Cortex of kidney (tissue), 1 donor: ENCODE measurements at places on chromosomes 7 and 10.

DNA sequence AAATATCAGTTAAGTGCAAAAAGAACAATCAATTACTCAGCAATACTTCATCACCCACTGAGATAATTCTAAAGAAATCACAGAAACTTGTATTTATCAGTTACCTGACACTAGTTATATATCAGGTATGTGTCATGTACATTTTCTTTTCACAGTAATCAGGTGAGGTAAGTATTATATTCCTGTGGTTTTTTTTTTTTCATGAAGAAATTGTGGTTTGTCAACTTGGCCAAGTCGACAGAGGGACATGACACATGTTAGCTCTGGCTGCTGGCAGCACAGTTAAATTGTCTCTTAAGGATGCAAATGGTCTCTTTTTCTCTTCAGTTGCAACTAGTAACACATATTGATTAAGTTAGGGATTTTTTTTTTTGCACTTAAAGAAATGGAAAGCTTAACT, 13.7 kb upstream of the GPR141 start:
- DNase-seq = no peak

- no peak for DNase-seq
Observed at GRCh38 chr10:30233186-30233959, 115.7 kb downstream of the MTPAP start.

- DNase-seq = no peak
Observed at GRCh38 chr7:141915565-141915964, 634 bp upstream of the OR9A4 start.

- no peak for DNase-seq
Observed at GRCh38 chr7:110521357-110521911, 569.5 kb upstream of the LRRN3 start.

GRCh38 chr7:85150624-85151023, 36.2 kb downstream of the SEMA3D start:
- no peak for DNase-seq

GRCh38 chr7:46363688-46364087, 442.6 kb upstream of the IGFBP3 start:
- no peak for DNase-seq

- no peak for DNase-seq
Observed at GRCh38 chr10:24952143-24952706, at the start of gene PRTFDC1. Gene PRTFDC1 (minus strand): TSS chr10:24952606. CDS start chr10:24952575, 31 bp downstream.

DNA sequence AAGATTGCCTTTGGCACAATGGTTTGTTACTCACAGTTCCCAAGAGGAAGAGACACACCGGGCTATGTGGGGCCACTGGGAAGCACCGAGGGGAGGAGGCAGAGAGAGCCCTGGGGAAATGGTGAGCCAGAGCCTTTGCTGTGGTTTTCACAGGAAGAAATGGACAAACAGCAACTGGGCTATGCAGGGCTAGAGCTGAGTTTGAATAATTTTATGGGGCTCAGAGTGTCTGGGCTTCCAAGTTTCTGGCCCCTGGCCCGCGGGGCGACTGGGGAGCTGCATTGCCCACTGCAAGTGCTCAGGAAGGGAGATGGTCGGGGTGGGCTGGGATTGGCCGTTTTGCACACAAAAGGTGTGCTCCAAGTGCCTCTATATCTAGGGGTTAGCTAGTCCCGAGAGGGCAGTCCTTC, 92.6 kb downstream of the CHST15 start:
- no peak for DNase-seq

- no peak for DNase-seq
Observed at GRCh38 chr7:159026271-159027055, 118.2 kb downstream of the VIPR2 start.

DNA sequence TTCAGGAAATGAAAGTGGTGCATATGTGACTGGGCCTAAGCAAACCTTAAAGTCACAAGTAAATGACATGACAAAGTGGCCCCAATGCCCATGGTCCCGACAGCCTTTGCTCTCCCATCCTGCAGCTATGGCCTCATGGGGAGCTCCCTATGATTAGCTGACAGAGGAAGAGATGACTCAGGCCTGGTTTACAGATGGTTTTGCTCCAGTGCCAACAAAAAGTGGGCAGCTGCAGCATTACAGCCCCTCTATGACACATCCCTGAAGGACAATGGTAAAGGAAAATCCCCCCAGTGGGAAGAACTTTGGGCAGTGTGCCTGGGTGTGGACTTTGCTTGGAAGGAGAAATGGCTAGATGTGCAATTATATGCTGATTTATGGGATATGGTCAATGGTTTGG, 105.1 kb upstream of the ADCY1 start:
- no peak for DNase-seq

- DNase-seq = no peak
Observed at GRCh38 chr7:106190589-106191330, 78.6 kb upstream of the SYPL1 start.

- no peak for DNase-seq
Observed at GRCh38 chr10:122130474-122131110, 140.5 kb upstream of the BTBD16 start.

DNA sequence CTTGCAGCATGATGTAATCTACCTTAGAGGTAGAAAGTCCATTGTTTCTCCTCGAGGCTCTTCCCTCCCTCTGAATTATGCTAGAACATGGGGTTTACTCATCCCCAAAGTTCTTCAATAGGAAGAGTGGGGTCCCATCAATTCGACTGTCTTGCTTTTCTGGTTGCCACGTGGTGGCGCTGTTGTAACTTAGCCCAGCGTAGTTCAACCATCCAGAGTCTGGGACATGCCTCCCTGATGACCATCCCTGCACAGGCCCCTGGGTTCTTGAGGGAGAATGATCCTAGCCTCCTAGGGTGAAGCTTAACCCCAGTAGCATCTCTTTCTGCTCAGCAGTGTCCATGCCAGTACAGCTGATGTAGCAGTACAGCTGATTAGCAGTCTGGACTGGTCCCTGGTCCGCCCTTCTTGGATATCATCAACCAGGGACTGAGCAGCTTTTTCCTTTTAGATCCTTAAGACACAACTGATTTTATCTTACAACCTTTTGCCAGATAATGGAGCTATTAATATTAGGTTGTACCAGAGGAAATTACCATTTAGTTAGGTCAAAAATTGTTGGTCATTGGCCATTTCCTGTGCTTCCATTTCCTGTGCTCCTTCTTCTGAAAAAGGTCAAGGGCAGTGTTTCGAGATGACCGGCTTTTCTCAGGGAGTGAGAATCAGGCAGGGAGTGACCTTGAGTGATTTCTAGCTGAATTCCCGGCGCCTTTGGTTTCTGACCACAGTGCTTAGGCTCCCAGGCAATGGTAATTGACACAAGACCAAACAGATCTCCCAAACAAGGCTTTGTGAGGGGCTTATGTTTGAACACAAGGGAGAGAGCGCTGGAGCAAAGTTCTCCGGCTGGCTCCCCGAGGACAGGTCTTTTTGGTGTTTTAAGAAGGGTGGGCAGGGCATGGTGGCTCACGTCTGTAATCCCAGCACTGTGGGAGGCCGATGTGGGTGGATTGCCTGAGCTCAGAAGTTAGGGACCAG, 65.4 kb downstream of the TACC2 start:
- DNase-seq = no peak

DNA sequence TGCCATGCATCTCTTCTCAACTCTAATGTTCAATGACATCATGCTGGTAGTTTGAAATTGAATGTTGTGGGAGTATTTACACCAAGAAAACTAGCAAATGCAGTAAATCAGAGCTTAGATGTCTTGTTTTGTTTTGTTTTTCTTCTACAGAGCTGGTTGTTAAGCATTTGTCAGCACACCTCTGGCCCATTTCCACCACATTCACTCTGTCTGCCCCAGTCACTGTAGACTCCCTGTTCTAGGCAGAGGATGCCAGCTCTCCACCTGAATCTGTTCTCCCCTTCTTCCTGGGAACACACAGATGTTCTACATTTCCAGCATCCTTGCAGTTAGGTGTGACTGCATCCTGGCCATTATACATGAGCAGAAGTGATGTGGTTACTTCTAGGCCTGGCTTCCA, 4.1 kb upstream of the ARHGAP22 start:
- no peak for DNase-seq

DNA sequence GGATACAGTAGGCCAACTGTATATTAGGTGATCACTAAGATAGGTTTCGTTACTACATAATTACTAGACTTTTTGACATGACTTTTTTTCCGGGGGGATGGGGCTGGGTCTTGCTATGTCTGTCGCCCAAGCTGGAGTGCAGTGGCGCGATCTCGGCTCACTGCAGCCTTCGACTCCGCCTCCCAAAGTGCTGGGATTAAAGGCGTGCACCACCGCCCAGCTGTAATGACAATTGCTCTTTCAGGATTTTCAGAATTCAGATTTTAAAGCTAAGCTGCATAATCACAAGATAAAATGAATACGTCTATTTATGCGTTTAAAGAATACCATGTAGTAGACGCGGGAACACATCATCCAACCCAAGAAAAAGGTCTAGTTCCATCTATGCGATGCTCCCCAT, 982 bp downstream of the IDI1 start:
- DNase-seq = no peak

- no peak for DNase-seq
Observed at GRCh38 chr10:17141504-17142229, 12.1 kb upstream of the CUBN start.

DNA sequence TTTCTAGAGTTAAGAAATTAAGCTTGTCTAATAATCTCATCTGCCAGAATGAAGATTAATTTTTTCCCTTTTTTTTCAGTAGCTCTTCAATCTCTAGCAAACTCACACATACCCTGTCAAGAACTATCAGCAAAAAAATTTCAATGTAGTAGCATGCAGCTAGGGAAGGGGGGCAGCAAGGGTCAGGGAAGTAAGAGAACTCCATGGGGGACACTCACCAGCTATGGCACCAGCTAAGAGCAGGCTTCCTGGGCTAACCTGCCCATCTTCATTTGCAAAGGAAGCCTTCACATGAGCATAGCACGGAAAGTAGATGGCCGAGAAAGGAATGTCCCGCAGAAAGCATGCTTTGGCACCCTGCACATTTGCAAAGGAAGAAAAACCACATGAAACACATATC, 190.4 kb downstream of the SLC25A13 start:
- no peak for DNase-seq

DNA sequence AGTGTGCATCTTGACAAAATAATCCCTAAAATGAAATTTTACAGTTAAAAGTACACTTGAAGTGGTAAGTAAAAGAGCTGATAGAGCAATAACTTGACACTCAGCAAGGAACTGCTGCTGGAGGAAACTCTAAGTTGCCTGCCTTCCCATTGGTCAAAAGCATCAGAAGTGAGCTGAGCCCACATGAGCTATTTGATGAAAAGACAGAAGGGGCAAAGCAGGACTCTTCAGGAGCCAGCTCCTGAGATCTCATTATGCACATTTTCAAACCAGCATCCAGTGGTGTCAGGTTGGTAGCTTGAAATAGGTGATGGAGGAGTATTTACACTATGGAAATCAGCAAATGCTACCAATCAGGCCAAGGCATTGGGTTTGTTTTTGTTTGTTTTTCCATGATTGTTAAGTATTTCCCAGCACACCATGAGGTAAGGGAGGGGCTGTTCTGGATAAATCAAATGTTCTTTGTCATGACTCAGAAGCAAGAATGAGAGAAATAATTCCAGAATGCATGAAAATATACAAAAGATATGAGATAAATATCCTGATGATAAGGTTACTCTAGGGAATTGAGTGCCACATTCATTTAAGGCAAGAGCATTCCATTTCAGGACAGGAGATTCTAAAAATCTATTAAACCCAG, 316.6 kb downstream of the SNX13 start:
- DNase-seq = no peak

- no peak for DNase-seq
Observed at GRCh38 chr10:15588635-15589508, 130.8 kb downstream of the ITGA8 start.

- DNase-seq = no peak
Observed at GRCh38 chr7:94431176-94431575, 36.5 kb downstream of the COL1A2 start.

DNA sequence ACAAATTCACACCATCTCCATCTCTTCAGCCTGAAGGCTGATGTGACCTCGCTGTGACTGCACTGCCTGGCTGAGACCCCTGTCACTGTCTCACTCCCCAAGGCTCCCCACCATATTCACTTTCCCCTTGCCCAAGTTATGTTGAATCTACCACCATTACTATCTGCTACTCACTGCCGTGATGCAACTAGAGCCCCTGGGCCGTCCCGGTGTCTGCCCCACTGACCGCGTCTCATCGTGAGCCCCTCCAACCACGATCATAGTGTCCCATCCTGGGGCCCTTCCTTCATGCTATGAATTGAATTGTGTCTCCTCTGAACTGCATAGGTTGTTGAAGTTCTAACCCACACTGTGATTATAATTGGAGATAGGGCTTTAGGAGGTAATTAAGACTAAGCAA, 71.9 kb upstream of the CHST15 start:
- no peak for DNase-seq

- no peak for DNase-seq
Observed at GRCh38 chr10:57262892-57263291, 901.8 kb upstream of the ZWINT start.

- DNase-seq = no peak
Observed at GRCh38 chr7:30918676-30919075, 7.0 kb downstream of the AQP1 start.

- DNase-seq = no peak
Observed at GRCh38 chr10:111275091-111275490, 198.3 kb downstream of the ADRA2A start.

GRCh38 chr10:31000071-31000782, 31.4 kb downstream of the ZNF438 start:
- no peak for DNase-seq

DNA sequence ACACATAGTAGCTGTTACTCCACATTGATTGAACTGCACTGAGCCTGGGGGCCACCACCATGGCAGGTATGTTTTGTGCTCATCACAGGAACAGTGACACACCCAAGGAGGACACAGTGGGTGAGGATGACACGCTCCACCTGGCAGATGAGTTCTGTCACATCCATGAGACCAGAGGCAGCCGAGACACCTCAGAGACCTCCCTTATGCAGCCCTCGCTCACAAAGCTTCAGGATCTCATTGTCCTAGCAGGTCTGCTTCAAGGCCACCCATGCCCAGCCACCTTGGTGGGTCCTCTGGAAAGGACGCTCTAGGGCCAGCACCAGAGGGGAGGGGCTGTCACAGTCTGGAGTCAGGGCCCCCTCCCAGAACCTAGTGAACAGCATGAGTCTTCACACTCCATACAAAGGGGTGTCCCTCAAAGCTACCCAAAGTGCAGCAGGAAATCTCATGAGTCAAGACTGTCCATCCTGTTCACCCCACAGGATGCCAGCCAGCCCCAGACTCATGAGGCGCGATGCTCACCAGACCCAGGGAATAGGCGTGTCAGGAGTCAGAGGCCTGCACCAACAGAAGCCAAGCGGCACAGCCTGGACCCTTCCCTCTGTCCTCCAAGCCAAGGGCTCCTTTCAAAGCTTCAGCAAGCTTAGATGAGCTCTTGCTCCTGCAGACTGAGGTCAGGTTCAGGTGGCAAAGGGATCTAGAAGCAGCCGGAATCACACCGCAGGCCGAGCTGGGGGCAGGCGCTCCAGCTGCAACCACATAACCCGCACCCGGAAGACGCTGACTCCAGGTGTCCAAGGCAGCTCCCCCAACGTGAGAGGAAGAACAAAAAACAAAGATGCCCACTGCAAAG, 9.6 kb downstream of the FAM53B start:
- DNase-seq = no peak

- no peak for DNase-seq
Observed at GRCh38 chr10:75403939-75404814, 2.6 kb upstream of the ZNF503 start.

GRCh38 chr10:72782649-72783330, 90.8 kb downstream of the MCU start:
- no peak for DNase-seq

- DNase-seq = no peak
Observed at GRCh38 chr10:116848032-116848943, 1.0 kb upstream of the ENO4 start.
